Spinal cord (tissue), 10 donors: ENCODE measurements at places on chromosomes 11 and 22. TPM values are rescaled to one million over a fixed set of nuclear protein-coding genes. Genes with fewer than 3 reads are reported as not detected.

DNA sequence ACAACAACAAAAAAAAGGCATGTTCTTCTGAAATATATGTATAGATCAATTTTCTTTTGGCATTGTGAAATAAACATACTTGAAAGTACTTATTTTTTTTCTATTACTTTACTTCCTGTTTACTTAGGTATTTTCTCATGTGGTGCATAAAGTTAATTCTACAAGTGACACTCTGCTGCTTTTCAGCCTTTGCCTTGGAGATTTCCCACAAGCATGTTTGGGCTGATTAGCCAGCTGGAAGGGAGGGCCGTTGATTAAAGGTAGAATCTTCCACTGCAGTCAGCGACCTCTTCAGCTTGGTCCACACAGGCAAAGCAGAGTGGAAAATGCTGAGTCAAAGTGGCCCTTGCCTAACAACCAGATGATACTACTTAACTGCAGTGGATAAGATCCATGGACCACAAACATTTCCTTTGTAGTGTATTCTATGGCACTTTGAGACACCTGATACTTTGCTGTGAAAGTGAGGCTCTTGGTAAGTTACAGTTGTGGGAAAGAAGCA, 176.0 kb downstream of the ARHGAP42 start:
- DNase-seq: no peak
- H3K36me3 ChIP-seq: no peaks in the 10 kb centered on the region
- H3K27me3 ChIP-seq: no peaks in the 10 kb centered on the region
- H3K4me3 ChIP-seq: no peak overlapping the region

DNA sequence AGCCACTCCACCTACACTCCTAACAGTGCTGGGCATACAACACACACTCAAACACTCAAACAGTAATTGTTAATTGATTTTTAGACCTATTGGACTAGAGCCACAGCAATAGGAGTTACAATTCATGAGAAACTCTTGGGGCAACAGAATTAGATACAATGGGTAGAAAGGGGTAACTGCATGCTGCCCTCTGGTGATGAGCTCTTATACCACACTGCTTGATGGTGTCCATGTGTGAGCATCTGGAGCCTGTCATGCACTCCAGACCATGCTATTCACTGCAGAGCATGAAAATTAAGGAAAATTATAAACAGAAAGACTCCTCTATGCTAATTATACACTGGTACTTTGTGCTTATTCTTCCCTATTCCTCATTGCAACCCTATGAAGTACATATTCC, 975.5 kb upstream of the CCDC90B start:
- H3K27me3 ChIP-seq: no peaks in the 10 kb centered on the region
- DNase-seq: no peak
- no peak overlapping the region for H3K4me3 ChIP-seq
- no peaks in the 10 kb centered on the region for H3K36me3 ChIP-seq
- no peak overlapping the region for H3K27ac ChIP-seq

- H3K36me3 ChIP-seq: no peaks in the 10 kb centered on the region
- no peaks in the 10 kb centered on the region for H3K4me1 ChIP-seq
- DNase-seq: peak; percentile 71
- no peak overlapping the region for H3K27ac ChIP-seq
- H3K27me3 ChIP-seq: no peaks in the 10 kb centered on the region
These were observed 374.3 kb upstream of the MPPED2 start for GRCh38 chr11:30960387-30960992.

DNA sequence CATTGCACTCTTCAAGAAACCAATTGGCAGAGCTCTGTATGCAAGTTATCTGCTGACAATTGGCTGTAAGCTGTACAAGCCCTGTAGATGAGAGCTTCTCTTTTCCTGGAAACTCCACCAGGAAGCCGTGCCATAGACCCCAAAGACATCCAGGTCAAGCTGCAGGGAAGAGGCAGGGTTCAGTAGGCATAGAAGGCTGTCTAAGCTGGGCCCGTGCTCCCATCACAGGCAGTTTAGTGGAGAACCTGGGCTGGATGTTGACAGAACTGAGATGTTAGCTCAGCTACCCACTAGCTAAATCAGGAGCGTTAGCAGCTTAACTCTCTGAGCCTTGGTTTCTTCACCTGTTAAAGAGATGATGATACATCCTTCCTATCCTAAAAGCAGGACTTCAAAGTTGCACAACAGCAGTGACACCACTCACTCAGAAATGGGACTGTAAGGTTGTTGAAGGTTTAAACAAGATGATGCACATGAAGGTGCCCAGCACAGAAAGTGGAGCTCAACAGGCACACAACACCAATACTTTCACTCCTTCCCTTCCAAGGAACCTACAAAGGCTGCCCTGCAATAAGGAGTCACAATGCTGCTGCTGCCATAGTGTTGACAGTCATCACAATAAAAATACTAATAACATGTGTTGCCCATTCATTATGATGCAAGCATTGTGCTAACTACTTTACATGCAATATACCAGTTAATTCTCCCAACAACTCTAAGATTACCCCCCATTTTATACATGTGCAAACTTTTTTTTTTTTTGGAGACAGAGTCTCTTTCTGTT, 115.4 kb downstream of the ZBTB16 start:
- no peak overlapping the region for H3K4me3 ChIP-seq
- no peak overlapping the region for H3K27ac ChIP-seq

Gene DRICH1
- 0.20 TPM for total RNA-seq
